ENCODE measurements at places on chromosomes 5 and 9.

DNA sequence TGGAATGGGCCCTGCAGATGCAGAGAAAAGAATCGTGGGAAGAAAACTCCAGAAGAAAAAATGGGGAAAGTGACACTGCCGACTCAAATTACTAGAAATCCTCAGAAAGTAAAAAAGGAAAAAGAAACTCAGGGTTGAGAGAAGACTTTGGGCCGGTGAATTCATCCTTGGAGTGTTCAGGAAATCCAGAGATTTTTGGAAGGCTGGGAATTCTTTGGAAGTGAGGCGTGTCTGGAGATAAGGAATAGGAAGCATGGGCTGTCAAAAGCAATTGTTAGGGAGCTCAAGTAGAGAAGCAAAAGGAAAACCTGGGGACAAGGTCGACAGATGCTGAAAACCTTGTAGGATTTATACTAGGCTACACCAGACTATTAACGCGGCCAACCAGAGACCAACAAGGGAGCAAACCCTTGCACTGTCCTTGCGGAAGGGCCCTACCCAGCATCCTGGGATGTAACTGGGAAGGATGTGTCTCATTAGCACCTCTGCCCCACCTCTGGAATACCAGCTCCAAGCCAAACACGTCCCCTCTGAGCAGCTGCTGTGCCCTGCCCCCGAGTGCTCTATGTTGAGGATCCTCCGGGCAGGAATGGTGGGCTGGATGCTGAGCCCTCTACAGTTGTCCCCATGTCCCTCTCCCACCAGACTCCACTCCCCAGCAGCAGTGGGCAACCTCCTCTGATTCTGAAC is 11.6 kb downstream of the DAB2IP start:
- DNase-seq = no peak

DNA sequence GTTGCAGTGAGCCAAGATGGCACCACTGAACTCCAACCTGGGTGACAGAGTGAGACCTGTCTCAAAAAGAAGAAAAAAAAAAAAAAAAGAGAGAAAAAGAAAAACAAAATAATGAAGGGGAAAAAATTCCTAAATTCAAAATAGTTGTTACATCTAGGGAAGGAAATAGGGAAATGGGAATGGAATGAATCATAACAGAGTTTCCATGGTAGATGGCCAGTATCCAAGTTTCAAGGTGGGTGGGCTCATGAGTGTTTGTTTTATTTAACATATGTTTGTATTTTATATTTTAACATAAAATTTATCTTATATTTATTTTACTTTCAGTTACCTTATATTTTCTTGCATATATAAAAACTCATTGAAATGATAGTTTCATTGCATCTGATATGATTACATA is 215.6 kb downstream of the ARHGEF28 start:
- no peak for DNase-seq

- no peak for DNase-seq
Measured at GRCh38 chr5:130234816-130235215, 330.6 kb downstream of the CHSY3 start.

GRCh38 chr5:133222979-133223378 is 171.2 kb downstream of the HSPA4 start:
- DNase-seq = no peak

DNA sequence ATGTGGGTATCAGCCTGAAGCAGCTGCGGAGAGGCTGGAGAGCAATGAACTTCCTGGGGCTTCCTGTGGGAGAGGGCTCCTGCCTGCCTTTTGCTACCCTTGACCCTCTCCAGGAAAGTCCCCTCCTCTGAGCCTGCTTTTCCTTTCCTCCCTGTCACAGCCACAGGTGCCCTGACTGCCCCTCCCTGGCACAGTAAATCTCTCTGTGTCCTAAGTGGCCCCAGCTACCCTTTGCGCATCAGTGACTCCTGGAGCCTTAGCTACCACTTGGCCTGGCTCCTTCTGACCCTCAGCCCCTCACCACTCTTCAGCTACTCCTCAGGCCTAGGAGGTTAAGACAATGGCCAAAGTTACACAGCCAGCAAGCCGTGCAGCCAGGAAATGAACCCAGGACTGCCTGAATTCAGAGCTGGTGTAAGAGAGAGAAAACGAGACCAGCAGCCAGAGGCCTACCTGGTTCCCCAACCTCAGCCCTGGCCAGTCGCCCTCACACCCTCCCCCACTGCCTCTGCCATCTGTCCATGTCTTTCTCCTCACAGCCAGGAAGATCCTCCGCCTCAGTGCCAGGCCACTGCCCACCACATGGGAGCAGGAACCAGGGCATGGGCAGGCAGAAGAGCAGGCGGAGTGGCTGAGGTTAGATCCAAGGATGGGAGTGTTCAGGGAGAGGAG is 18.6 kb downstream of the CNTFR start:
- no peak for DNase-seq

- no peak for DNase-seq
Measured at GRCh38 chr9:36913393-36914211, 120.5 kb downstream of the PAX5 start.

- no peak for DNase-seq
Measured at GRCh38 chr9:97487107-97487506, 14.4 kb upstream of the TMOD1 start.

- DNase-seq = no peak
Measured at GRCh38 chr9:83986195-83986594, 5.6 kb downstream of the RMI1 start.

DNA sequence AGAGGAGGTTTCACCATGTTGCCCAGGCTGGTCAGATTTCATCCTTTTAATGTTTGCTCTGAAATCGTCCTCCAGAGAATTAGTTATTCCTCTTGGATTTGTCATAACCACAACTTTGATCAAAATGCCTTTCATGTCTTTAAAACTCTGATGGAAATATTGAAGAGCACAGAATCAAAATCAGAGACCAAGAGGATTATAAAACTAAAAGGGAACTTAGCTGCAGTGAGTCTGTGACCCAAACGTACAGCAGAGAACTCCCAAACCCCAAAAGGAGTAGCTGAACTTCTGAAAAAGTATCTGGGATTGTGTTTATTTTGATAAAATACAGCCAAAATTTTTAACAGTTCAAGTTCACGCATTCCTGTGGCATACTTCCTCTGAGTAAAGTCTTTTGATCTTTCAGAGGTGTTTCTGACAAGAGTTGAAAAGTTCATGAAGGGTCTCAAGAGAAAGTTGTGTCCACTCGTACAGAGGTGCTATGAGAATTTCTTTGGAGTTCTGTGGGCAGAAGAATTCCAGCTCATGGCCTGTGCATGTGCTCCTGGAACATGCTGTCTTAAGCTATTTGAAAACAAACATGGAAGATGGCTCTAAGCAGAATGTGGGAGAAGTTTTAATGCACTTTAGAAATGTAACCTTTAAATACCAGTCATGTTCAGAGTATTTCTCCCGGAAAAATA is 124.0 kb downstream of the ESM1 start:
- DNase-seq = no peak

DNA sequence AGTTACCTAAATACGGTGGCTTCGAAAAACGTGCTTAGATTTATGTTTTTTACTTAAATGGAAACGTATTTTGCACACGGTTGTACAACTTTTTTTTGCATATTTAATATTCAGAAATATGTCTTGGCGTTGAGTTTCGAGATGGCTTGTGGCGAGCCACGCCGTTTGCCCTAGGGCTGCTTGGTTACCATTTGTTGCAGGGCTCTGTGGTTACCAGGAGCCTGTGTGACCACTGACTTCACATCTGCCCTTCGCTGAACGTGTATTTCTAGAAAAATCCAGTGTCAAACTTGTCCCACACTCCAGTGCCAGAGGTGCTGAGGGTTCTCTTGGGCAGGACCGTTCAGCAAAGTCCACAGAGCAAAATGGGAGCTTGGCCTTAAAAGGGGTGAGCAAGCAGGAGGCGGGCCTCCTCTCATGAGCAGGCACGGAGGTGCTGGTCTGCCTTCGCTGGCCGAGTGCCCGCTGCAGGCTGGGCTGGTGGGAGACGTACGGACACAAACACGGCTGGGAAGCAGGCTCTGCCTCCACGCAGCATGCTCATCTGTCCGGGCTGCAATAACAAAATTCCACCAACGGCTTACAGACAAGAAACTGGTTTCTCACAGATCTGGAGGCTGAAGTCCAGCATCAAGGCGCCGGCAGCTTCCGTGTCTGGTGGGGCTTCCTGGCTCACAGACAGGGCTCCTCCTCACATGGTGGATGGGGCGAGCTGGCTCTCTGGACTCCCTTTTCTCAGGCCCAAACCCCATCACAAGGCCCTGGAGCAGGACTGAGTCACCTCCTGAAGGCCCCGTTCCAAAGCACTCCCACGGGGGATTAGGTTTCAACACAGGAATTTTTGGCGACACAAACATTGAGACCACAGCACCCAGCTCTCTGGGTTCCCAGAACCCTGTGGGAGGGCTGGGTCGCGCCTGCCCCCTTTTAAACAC is 5.4 kb downstream of the MRPL36 start:
- DNase-seq = no peak

DNA sequence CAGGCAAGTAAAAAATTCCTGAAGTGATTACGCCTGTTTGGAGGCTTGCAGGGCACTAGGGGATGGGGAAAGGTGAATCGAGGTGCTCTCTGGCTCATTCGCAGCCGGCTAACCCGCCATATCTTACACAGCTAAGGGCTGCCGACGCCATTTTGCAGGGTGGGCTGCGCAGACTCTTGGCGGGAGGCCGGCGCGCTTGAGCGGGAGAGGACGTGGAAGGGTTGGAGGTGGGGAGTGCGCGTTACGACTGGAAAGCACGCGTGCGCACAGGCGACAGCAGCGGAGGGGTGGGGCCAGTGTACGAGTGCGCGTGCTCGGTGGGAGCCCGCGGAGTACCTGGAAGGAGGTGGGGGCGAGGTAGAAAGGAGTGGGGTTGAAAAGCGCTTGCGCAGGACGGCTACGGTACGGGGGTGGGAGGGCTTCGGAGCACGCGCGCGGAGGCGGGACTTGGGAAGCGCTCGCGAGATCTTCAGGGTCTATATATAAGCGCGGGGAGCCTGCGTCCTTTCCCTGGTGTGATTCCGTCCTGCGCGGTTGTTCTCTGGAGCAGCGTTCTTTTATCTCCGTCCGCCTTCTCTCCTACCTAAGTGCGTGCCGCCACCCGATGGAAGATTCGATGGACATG is at the start of gene NPM1:
TSS of gene NPM1 (plus strand) at position 505 of the 625 bp plus-strand sequence. CDS start at position 605, 100 bp downstream.
- DNase-seq = peak; percentile 97

- no peak for DNase-seq
Measured at GRCh38 chr9:2466703-2467102, 154.9 kb upstream of the VLDLR start.

DNA sequence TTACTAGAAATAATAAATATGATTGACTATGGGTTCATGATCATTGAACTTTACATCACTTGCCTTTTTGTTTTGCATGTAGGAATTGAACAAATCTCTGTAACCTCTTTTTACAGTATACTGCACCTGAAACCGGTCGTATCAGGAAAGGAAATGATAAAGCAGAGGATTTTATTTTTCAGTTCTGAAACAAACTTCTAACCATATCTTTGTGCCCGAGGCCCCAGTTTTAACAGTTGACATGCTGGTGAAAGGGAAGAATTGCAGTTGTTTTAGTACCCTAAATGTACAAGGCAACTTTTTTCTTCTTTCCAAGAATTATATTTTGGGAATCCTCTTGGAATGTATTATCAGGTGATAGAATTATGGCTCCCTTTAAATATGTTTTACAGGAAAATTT is 27.8 kb downstream of the TMEM38B start:
- DNase-seq = no peak

Measured in activated T-helper 9 cell treated with anti-CD3 and anti-CD28 coated beads, Interleukin-2, amount 50 U/mL, for 16 hours (primary cell).